HCT116 (cell line): ENCODE measurements at places on chromosomes 7 and 10. TPM values are rescaled to one million over a fixed set of nuclear protein-coding genes. Genes with fewer than 3 reads are reported as not detected.

OR2A7 gene
- total RNA-seq, result 8.1 TPM

GRM8 gene
- total RNA-seq, result 0.05 TPM

DNA sequence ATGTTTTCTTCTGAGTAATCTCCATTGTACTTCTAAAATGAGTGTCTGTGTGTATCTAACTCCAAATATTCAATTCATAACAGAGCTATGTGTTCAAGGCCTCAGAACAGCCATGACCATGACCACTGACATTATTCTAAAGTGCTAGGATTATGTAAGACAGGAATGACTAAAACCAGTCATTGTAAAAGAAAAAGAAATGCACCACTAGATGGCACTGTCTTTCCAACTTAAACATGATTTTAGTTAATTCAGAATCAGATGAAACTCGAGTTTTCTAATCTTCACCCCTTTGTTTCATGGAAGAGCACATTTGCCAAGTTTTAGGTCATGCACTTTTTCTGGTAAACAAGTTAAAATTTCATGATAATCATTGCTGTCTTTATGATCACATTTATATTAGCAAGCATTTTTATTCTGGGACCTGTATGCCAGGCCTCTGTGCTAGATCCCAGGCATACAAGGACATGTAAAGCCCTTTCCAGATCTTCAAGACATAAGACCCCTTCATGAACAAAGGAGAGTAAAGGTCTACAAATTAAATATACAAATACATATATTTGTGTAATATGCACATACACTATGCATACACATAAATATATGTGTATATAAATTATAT, 26.1 kb upstream of the RSU1 start:
- H3K36me3 ChIP-seq, result no peaks in the 10 kb centered on the region
- H3K4me3 ChIP-seq, result no peak overlapping the region
- H3K27ac ChIP-seq, result no peak overlapping the region
- H3K27me3 ChIP-seq, result no peaks in the 10 kb centered on the region
- no peaks in the 10 kb centered on the region for H3K4me1 ChIP-seq

- no peaks in the 10 kb centered on the region for H3K36me3 ChIP-seq
- H3K4me3 ChIP-seq, result no peak overlapping the region
- H3K27me3 ChIP-seq, result no peaks in the 10 kb centered on the region
- no peak overlapping the region for H3K27ac ChIP-seq
Observed at GRCh38 chr10:17805330-17805729, 3.8 kb upstream of the MRC1 start.

CRCP gene
- total RNA-seq, result 28.4 TPM

PLAU gene
- 60.3 TPM for total RNA-seq

PNLIP gene
- 1.3 TPM for total RNA-seq

DNA sequence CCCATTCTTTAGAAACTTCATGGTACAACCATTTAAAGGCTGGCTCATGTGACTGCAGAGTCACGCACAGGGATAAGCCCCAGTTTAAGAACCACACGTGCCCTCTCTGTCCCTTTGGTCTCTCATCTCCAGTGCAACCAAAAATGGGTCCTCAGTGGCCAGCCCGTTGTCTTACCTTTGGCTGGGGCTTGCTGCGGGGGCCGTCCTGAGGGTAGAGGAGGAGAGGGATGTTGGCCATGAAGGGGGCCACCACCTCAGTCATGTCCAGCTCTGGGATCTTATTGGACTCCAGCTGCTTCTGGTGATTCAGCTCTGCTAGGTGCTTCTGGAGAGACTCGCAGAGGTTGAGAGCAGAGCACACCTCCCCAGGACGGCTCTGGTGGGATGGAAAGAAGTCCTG, 22.3 kb downstream of the PSAP start:
- no peak overlapping the region for H3K27ac ChIP-seq
- no peak overlapping the region for H3K4me3 ChIP-seq
- peaks cover 49% of the 10 kb centered on the region for H3K36me3 ChIP-seq
- DNase-seq, result no peak

OR2A5 gene
- not detected for total RNA-seq

- H3K27ac ChIP-seq, result no peak within 1 kb of the TSS
- H3K36me3 ChIP-seq, result no peaks in the 10 kb centered on the region
- no peak for DNase-seq
- peaks cover 20% of the 10 kb centered on the region for H3K4me1 ChIP-seq
Observed at GRCh38 chr7:135748770-135749169, at the start of gene FAM180A. Gene FAM180A, minus strand, starts transcription at chr7:135748813. Its CDS starts 233 bp downstream, at chr7:135748580.

DNA sequence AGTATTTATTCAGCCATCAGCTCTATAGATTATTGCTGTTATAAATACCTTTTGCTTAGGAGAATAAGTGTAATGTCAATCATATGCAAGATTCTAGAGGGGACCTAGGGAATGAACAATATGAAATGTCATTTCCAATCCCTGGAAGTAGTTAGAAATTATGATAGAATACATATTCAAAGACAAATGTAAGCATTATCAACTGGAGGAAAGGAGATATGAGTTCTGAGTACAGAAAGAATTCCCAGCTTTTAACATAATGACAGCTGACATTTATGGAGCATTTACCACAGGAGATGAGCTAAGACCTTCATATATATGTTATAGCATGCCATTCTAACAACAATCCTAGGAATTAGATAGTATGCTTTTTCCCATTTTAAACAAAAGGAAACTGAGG, 86.2 kb downstream of the FAM13C start:
- H3K36me3 ChIP-seq, result no peaks in the 10 kb centered on the region

GRCh38 chr7:45407730-45408408, 166.3 kb upstream of the ADCY1 start:
- H3K36me3 ChIP-seq, result no peaks in the 10 kb centered on the region
- no peak overlapping the region for H3K27ac ChIP-seq
- no peaks in the 10 kb centered on the region for H3K4me1 ChIP-seq
- H3K4me3 ChIP-seq, result no peak overlapping the region

- peaks cover 22% of the 10 kb centered on the region for H3K4me1 ChIP-seq
- no peaks in the 10 kb centered on the region for H3K27me3 ChIP-seq
- H3K4me3 ChIP-seq, result no peak overlapping the region
- H3K36me3 ChIP-seq, result no peaks in the 10 kb centered on the region
- DNase-seq, result no peak
Observed at GRCh38 chr7:149717481-149717880, 55.9 kb downstream of the ZNF467 start.

OGDHL gene
- total RNA-seq, result 16.3 TPM

DNA sequence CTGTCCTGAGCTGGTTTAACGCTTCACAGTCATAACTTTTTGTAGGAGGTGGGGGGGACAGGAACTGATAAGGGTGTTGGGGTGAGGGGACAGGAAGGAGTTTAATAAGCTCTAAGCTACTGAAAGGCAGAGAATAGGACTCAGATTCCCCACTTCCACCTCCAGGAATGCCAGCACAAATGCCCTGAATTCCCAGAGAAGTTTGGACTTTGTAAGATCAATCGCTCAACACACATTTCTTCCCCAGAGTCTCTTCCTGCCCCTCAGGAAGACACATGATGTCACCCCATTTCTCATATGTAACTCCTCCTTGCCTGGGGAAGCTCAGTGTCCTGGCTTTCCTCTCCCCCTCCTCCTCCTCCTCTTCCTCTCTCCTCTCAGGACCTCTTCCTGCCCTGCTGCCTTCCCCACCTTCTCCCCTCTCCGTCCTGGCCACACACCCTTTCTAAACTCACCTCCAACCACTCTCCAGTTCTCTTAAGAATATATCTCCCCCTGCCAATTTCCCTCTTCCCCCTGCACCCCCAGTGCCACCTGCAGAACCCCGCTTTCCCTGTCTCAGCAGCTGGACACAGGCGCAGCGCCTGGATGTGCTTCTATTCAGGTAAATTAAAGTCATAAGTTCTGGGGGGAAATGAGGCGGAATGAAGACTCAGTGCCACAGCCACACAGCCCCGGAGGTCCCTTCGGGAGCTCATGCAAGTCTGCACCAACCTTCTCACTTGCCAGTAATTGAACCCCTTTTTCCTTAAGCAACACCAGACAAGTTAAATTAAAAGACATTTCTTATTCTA, 5.3 kb upstream of the LOXL4 start:
- H3K27me3 ChIP-seq, result no peaks in the 10 kb centered on the region
- H3K4me3 ChIP-seq, result no peak overlapping the region
- H3K27ac ChIP-seq, result no peak overlapping the region
- no peaks in the 10 kb centered on the region for H3K36me3 ChIP-seq
- peaks cover 29% of the 10 kb centered on the region for H3K4me1 ChIP-seq

- H3K4me3 ChIP-seq, result no peak overlapping the region
- no peaks in the 10 kb centered on the region for H3K27me3 ChIP-seq
- H3K36me3 ChIP-seq, result no peaks in the 10 kb centered on the region
- DNase-seq, result no peak
- no peaks in the 10 kb centered on the region for H3K4me1 ChIP-seq
Observed at GRCh38 chr10:32244011-32244410, 102.9 kb downstream of the EPC1 start.

DNA sequence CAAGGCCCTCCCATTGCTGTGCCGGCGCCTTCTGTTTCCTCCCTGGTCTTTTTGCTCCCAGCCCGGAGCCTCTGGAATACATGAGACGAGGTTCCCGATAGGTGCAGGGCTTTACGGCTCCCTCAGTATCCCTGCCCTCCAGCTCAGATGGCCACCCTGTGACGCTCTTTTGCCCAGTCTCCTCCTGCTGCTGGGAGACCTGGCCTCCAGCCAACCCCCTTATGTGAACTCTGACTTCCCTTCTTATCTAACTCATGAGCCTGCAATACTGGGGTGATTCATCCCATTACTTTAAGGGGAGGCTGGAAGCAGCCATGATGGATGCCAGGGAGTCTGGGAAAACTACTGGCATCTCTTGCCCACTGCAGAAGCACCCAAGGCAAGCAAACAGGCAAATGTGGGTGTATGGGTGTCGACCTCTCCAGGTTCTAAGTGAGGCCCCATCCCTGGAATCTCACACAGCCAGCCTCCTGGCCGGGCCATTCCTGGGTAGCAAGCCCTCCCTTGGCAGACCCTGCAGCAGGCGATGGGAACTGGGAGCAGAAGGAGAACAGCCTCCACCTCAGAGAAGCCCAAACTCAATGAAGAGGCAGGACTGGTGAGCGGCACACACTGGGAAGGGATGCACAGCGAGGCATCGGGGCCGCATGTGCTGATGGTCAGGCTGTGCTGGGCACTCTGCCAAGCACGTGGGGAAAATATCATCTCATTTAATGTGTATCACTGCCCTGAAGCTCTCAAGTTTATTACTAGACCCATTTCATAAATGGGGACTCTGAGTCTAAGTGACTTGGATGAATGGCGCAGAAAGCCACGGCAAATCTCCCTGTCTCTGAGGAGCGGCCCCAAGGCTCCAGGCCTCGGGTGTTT, 97.5 kb downstream of the FAM53B start:
- no peaks in the 10 kb centered on the region for H3K27me3 ChIP-seq
- H3K36me3 ChIP-seq, result no peaks in the 10 kb centered on the region
- no peak for DNase-seq
- no peak overlapping the region for H3K27ac ChIP-seq
- no peak overlapping the region for H3K4me3 ChIP-seq

- no peaks in the 10 kb centered on the region for H3K4me1 ChIP-seq
- no peak for DNase-seq
- H3K27me3 ChIP-seq, result peaks cover 3% of the 10 kb centered on the region; the same call in 1 of the 2 replicates
- H3K4me3 ChIP-seq, result no peak overlapping the region
- H3K36me3 ChIP-seq, result no peaks in the 10 kb centered on the region
Observed at GRCh38 chr10:26386781-26387180, 51.4 kb upstream of the APBB1IP start.

DNA sequence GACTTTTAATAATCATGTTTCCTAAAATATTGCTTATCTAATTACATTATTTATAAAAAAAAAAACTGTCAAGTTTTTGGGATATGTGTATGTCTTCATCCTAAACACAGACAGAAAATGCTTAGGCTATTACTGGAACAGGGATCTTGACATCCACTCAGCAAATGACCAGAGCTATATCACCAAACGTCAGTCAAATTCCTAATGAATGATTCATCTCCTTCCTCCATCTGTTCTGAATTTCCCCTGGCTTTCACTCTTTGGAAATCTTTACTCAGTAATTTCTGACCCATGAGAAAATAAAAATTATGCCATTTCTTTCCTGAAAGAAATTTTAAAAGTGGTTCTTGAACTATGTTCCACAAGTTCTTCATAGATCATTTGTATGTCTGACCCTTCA, 552.4 kb upstream of the KCND2 start:
- H3K27ac ChIP-seq, result no peak overlapping the region
- no peak overlapping the region for H3K4me3 ChIP-seq
- peak; percentile 32 for DNase-seq
- no peaks in the 10 kb centered on the region for H3K36me3 ChIP-seq
- H3K27me3 ChIP-seq, result no peaks in the 10 kb centered on the region

DNA sequence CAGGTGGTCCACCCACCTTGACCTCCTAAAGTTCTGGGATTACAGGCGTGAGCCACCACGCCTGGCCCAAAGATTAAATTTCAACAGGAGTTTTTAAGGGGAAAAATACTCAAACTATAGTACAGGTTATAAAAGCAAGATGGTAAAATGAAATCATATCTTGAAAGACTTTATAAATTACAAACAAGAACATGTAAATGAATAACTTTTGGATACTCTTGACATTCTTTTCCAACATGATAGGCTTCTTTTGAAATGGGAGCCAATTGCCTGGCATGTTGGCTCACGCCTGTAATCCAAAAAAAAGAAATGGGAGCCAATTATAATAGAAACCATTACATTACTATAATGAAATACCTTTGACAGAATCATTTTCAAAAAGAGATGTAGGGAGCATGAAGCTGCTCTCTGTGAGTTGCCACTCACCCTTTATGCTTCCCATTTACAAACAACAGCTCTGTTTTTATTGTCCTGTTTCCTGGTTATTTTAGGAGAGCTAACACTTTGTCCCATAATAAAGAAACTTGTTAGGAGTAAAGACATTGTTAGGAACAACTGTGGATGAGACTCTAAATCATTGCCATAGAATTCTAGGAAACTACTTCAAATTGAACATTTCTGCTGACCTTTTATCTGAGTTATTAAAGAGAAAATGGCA, 24.6 kb upstream of the MCU start:
- peaks cover 6% of the 10 kb centered on the region; the same call in 1 of the 2 replicates for H3K4me1 ChIP-seq
- no peaks in the 10 kb centered on the region for H3K27me3 ChIP-seq
- H3K4me3 ChIP-seq, result no peak overlapping the region

DNA sequence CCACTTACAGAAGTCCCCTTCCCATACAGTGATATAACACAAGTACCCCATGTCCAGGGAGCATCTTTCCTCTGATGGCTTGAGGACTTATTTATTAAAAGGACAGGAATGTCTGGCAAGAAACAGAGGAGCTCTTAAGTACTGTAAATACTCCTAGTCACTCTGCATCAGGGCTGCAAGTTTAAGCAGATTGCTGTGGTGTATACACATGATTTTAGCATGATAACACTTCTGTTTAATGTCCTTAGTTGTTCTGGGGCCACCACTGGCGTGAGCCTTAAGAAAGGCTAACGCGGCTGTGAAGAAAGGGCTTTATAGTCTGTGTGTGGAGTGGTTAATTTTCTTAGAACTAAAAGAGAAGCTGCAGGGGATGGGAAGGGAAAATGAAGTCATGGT, 65.7 kb downstream of the GBF1 start:
- H3K36me3 ChIP-seq, result no peaks in the 10 kb centered on the region
- peaks cover 15% of the 10 kb centered on the region for H3K4me1 ChIP-seq
- no peaks in the 10 kb centered on the region for H3K27me3 ChIP-seq
- no peak overlapping the region for H3K4me3 ChIP-seq

DNA sequence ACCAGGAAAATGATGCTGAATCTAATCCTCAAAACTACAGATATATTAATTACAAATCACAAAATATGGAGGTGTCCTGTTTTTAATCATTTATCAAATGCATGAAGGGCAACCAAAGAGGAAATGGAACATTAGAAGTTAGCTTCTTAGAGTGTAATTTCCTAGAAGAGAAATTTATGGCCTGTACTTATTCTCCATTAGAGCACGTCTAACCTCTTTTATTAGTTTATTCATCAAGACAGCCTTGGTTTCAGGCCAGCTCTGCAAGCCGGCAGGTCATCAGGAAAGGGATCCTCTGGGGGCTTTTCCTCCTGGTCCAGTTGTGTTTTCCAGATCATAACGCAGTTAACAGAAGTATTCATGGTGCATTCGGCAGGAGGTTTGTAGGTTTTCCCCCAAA, 517.6 kb downstream of the KCNMA1 start:
- H3K36me3 ChIP-seq, result no peaks in the 10 kb centered on the region
- no peak overlapping the region for H3K4me3 ChIP-seq
- H3K4me1 ChIP-seq, result no peaks in the 10 kb centered on the region
